Right ventricle myocardium superior (tissue), 1 donor: ENCODE measurements at places on chromosomes 13 and 19.

GRCh38 chr19:41548954-41549688 is 26.8 kb upstream of the CEACAM21 start:
- DNase-seq = no peak

- DNase-seq = no peak
These were observed 713.8 kb upstream of the GPC6 start for GRCh38 chr13:92512852-92513251.

DNA sequence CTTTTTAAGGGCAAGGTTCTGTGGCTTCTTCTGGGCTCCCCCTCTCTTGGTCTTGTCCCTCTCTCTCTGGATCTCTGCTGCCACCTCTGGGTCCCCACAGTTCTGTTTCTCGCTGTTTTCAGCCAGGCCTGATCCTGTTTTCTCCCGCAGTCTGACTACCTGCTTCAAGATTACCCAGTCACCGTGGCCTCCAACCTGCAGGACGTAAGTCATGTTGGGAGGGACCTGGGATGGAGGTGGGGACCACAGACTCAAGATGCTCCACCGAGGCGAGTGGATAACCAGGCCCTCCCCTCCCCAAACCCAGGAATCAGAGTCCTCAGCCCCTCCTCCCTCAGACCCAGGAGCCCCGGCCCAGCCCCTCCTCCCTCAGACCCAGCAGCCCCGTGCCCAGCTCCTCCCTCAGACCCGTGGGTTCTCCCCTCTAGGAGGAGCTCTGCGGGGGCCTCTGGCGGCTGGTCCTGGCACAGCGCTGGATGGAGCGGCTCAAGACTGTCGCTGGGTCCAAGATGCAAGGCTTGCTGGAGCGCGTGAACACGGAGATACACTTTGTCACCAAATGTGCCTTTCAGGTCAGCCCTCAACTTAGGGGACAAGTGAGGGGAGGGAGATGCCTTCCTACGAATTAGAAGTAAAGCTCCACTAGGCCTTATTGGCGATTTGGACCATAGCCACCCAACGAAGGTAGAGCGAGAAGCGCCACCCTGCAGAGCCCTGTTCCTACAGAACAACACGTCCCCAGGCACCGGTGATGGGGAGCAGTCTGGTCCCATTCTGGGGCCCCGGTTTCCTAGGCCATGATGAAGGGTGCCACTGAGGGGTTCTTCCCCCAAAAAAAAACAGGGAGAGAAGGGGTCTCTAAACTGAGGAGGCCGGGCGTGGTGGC is 2.2 kb downstream of the FLT3LG start:
- DNase-seq = no peak

GRCh38 chr19:39506944-39507714 is 7.8 kb upstream of the SELENOV start:
- DNase-seq = no peak

- no peak for DNase-seq
These were observed 379.8 kb downstream of the DLEU7 start for GRCh38 chr13:50463719-50464118.

- no peak for DNase-seq
These were observed 12.9 kb upstream of the CCDC169 start for GRCh38 chr13:36310417-36311108.

GRCh38 chr13:51041126-51041525 is 69.9 kb downstream of the C13orf42 start:
- no peak for DNase-seq

DNA sequence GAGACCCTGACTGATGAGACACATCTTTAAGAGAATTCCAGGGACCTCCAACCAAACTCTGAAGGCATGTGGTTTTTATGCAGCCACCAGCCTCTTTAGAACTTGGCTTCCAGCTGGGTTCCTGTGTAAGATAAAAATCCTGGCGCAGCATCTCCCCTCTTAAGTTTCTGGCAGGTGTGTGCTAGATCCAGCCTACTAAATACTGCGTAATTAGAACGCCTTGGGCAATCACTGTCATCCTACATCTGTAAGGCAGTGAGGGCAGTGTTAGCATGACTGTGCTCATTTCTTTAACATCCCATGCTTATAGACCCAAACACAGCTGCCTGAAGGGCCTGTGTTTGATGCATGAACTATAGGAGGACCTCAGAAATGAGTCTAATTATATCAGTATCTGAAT is 173.5 kb upstream of the OBI1 start:
- no peak for DNase-seq

DNA sequence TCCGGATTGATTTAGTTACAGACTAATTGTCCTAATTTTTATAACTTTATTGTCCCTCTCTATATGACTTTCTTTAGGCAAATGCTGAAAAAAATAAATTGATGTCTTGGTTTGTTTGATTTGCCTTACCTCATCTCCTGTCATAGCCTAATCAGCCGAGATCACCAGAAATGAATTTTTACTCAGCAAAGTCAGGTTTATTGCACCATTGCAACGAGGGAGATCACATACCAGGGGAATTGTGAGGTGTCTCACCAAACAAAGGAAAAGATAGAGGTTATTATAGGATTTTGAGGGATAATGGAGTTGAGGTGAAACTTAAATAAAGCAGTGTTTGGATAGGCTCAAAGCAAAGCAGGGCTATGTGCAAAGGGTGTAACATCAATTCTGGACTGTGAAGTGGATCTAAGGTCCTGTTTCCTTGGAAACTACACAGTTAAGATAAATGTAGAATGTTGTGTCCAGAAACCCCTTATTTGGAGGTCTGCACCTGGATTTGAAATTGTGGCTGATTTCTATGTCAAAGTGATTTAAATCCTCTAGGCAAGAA is 372.6 kb downstream of the OXGR1 start:
- DNase-seq = no peak

DNA sequence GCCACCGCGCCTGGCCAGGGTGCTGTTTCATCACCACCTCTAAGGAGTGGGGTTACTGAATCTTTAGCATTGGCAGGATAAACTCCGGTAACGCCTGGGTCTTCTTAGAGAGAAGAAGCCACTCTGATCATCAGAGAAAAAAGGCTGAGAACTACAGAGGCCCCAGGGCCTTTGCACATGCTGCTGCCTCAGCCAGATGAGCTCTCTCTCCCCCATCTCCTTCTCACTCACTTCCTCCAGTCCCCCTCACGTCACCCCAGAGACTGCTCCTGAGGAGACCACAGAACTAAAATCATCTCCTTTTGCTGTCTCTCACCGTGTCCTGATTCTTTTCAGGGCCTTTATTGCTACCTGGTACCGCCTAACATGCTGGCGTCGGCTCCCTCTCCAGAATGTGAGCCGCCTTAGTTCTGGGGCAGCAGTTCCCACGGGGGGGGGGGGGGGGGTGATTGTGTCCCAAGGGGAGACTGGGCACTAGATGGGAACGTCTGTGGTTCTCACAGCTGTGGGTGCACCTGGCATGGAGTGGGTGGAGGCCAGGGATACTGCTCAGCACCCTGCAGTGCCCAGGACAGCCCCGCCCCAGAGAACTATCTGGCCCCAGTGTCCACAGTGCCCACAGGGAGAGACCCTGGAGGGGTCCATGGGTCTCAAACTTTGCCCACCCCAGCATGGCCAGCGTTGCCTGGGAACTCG is 5.1 kb upstream of the DIRAS1 start:
- DNase-seq = peak; percentile 21

DNA sequence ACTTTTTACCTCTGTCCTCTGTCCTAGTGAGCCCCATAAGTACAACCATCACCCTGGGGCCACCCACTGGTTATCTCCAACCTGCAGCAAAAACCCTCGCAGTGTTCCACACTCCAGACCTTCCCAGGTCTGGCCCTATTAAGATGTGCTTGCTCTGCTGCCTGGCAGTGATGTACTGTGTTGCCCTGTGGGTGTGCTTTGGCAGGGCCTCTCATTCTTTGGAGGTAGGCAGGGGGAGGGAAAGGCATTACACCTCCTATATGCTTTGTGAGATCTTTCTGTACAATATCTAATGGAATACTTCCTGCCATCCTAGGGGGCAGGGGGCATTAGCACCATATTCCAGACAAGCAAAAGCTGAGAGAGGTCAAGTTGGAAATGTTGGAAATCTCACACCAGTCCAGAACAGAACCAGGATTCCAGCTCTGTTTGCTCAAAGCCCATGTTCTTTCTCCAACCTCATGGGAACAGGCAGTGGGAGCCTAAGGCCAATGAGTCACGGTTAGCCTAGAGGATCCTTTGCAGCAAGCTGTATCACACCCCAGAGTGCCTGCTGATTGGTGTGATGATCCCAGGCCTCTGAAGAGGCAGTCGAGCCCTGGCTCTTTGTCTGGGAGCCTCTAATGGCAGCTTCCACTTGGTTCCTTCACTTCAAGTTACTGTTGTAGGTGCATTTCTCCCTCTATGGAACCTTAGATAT is 59.7 kb upstream of the UBL3 start:
- DNase-seq = no peak

DNA sequence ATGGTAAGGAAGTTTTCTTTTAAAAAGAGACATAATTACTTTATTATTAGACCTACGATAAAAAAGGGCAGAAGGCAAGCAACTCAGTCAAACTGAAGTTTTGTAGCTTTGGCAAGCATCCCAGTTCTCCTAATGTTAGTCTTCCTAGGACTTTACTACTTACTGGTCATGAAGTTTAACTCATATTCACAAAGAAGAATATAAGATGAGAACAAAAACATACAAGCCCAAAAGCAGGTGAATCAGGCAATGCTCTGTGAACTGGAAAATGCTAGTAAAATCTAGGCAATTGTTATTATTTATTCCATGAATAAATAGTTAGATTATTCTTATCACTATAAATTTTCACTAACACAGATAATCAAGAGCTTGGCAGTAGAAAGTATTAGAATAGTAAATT is 85.0 kb downstream of the MIPEP start:
- no peak for DNase-seq

DNA sequence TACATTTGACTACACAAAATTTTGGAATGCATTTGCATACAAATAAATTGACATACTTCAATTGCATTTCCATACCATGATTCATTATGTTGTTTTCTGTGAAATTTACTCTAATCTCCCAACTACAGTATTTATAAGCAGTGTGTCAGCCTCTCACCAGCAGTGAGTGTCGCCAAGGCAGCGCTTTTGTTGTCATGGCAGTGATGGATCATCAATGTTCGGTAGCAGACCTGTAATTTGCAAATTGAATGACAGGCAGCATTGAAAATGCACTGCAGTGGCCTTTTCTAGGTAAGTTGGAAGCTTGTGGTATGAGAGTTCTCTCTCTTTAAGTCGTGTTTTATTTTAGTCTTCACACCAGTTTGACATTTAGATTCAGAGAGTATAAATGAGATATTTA is 534.1 kb downstream of the PCDH17 start:
- no peak for DNase-seq

GRCh38 chr19:2779121-2779740 is 3.8 kb downstream of the SGTA start:
- DNase-seq = no peak
